ENCODE measurements at places on chromosomes 5 and 9. TPM values are rescaled to one million over a fixed set of nuclear protein-coding genes. Genes with fewer than 3 reads are reported as not detected.

SPAG8 gene
- total RNA-seq, result 0.95 TPM

NEUROG1 gene
- total RNA-seq, result not detected

ADAMTS13 gene
- total RNA-seq, result 3.0 TPM

KCNN2 gene
- not detected for total RNA-seq

GRCh38 chr5:80057921-80058320, 22.8 kb downstream of the THBS4 start:
- DNase-seq, result no peak

- no peak for DNase-seq
Measured at GRCh38 chr5:36496471-36496870, 109.9 kb upstream of the SLC1A3 start.

- peak; percentile 55 for DNase-seq
Measured at GRCh38 chr5:57383093-57383861, 99.3 kb downstream of the ACTBL2 start.

DNA sequence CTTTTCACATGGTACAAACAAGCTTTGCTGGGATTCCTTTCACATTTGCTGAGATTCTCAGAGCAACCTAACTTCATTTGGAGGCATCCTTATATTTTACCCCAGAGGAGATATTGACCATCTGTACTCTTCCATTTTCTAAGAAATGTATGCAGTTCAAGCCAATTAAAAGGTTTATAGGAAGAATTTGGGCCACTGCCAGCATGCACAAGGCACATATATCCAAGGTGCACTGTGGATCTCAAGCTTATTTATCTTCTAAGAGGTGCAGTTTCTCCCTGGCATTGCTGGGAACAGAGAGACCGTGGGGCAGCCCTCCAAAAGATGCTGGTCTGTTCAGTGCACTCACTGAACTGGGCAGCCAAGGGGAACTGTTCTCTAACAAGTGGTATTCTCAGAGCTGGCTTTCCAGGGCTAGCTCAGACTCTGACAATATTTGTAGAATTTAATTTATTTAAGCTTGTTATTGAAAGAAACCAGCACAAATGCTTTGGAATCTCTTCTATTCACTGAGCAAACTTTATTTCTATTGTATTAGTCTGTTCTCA, 213.3 kb downstream of the TENT4A start:
- DNase-seq, result no peak

- no peak for DNase-seq
Measured at GRCh38 chr9:2047144-2047671, 32.1 kb downstream of the SMARCA2 start.

DNA sequence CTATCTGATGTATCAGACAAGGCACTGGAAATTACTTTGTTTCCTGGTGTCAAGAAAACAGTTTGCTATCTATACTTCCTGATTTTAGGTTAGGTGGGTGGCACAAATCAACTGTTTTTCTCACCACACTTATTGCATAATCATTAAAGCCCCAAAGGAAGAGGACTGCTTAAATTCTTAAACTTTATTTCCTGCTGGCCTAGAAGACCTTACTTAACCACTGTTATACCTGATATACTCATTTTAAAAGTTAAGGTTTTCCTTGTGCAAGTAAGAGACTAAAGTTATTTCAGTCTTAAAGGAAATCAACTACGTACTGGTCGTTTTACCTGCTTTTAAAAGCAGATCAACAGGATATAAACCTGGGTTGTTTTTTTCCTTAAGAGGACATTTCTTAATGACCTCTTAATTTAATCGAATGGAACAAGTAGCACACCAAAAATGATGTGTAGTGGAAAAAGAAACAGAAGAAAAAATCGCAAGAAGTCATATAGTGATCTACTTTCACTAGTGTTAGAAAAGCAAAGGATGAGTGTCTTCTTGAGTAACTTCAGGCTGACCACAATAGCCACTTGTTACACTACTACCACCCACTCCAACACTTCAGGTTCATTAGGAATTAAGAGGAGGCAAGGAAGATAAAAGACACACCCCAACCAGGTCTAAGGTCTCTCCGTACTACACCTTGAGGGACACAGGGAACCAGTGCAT, 974 bp downstream of the CLINT1 start:
- DNase-seq, result peak; percentile 44

DNA sequence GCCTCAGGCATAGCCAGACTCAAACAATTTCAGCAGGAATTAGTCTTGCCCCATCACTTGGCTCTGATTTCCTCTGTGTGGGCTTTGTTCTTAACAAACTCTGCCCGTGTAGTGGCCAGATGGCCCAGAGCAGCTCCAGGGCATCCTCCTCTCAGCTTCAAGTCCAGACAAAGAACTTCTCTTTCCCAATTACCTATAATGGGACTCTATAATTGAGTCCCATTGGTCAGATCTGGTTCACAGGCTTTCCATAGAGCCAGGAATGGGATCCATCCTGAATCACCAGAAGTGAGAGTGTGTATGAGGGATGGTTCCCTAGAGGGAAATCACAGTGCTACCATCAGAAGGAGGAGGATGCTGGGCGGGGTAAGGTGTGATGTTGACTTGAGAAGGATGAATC, 515.8 kb downstream of the KIF4B start:
- DNase-seq, result no peak

- DNase-seq, result no peak
Measured at GRCh38 chr9:136564379-136564988, 18.6 kb upstream of the NOTCH1 start.

- DNase-seq, result peak; percentile 84
Measured at GRCh38 chr9:135864447-135865049, 42.8 kb downstream of the CAMSAP1 start.

DNA sequence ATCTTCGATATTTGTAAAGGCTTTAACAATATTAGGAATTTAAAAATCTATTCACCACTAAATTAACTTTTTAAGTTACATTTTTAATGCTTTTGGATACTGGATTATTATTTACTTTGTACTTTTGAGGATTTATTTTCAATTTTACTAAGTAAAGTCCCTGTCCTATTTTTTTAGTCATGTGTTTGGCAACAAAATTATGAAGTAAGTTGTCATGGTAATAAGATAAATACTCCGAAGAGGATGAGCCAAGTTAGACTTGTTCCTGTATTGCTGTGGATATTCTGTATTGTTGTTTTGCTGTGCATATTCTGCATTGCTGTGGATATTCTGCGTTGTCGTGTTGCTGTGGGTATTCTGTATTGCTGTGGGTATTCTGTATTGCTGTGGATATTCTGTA, 210.1 kb downstream of the MTRR start:
- no peak for DNase-seq

GRCh38 chr5:177176175-177176711, 42.7 kb downstream of the NSD1 start:
- no peak for DNase-seq

- no peak for DNase-seq
Measured at GRCh38 chr9:86452201-86452828, 98.1 kb upstream of the TUT7 start.

DNA sequence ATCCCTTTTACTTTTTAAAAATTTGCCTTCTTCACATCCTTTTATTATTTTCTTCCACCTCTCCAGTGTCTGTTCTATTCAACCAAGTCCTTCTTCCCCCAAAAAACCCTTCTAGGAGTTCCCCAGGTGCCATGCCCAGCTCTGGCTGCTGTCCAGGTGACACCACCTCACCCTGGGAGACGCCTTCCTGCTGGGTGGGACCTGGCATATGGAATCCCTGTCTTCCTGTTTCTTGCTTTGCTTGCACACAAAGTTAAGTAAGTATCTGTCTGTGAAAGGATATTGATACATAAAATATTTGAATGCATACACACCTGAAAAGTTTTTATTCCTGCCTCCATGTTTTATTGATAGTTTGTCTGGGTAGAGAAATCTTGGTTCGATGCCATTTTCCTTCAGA, 23.1 kb upstream of the MED10 start:
- no peak for DNase-seq

DNA sequence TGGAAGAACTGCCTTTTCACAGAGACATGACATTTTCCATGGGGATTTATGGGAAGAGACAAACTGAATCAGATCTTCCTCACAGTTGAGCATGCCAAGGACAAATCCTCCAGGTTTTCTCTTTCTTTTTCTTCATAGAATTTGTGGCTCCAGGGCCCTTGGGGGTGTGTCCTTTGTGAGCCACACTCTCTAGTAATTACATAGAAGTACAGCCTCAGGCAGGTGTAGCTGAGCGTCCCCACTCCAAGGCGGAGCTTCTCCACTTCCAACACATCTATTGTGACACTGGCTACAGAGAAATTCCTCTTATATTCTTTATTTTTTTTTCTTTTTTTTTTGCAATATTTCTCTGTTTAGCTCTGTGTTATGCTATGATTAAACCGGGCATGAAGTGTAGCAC, 420.5 kb upstream of the CD180 start:
- no peak for DNase-seq

DNA sequence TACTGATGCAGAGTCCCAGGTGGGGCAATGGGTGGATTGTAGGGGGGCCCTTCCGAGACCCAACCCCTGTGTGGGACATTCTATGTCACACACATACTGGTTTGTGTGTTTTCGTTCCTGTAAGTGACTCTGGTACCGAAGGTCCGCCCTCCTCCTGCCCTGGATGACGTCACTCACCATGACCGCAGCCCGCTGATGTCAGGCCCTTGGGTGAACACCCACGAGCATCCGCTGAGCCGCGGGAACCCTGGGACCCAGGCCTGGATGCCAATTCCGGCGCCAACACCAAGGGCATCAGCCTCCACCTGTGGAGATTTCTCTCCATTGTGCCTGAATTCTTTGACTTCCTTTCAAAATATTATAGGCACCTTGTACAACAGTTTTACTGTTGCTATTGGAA, 184.3 kb downstream of the MTRR start:
- no peak for DNase-seq

DNA sequence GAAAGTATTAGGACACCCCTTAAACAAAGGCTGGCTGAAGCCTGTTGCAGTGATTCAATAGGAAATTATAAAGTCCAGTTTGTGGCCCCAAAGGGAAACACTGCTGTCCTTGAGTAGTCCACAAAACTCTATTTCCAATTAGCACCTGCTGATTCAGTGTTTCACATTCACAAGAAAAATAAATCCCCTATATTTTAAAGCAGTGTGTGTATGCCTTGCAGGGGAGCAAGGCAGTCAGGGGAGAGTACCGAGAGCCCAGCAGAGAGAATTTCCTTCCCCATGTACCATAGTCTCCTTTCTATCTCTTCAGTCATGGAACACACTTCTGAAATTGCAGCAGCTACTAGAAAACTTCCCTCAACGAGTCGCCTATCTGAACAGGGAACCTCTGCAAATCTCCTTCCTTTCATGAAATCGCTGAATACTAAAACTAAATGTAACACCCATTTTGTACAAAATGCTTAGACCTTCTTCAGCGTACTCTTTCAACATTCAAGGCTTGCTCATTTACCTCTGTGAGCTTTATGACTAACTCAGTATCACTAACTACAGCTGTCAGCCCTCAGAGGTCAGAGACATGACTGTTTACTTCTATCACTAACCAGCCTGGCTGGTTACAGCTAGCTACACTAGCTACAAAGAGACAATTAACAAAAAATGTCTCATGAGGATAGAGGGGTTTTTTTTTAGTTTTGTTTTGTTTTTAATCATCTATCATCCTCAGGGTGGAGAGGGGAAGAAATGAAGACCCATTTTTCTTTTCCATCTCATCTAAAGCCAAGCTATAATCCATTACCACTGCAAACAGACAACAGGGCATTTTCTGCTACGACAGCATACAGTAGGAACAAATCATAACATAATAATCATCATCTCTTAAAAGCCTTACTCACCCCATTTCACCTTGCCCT, 188.7 kb downstream of the EBF1 start:
- DNase-seq, result peak; percentile 10

- DNase-seq, result no peak
Measured at GRCh38 chr9:121798941-121799340, 147.5 kb downstream of the DAB2IP start.

- DNase-seq, result no peak
Measured at GRCh38 chr5:133267601-133268000, 215.8 kb downstream of the HSPA4 start.

DNA sequence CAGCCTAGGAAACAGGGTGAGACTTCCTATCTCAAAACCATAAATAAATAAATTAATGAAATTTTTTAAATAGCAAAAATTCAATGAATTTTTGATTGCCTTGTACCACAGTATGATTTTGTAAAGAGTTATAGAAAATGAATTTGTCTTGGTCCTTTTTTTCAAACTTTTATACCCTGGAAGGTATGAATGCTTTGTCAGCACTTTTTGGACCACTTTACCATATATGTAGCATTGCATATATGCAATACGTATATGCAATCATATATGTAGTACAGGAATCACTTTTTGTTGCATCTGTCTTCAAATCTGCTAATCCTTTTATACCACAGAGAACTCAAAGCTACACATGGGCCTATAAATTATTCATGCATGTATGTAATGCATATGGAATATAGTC, 9.2 kb upstream of the SMIM15 start:
- no peak for DNase-seq

DNA sequence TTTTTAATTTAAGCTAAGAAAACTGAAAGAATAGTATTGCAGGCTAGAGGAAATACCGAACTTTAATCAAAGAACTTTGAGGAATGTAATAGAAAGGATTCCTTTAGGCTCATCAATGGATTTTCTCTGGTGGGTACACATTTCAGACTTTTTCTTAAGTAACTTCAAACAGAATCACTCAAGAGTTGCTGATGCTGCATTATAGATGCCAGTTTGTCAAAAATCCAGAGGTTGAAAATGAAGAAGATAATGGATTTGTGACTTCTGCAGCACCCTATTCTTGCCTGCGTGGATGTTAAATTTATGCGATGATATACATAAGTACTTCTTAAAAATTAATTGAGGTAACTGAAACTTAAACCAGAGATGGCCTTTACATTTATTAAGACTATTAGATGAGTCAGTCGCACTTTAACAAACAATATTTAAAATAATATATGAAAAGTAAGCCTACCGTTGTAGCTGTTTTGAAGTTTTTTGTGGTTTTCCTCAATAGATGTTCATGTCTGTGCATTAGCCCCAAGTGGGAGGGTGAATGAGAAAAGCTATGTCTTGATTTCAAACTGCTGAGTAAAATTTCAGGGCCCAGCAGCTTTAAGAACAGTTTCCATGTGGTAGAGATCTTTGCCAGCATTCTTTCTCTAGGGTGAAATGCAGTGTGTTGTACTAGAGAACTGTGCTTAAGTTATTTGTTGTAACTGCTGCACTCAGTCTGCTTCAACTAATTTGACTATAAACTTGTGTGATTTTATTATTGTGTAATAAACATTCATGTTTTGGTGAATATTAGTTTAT, at the start of gene OGN:
OGN (minus strand) TSS at position 537 of the 795 bp plus-strand sequence. CDS start 1,171 bp downstream, outside the sequence.
- DNase-seq, result no peak

DNA sequence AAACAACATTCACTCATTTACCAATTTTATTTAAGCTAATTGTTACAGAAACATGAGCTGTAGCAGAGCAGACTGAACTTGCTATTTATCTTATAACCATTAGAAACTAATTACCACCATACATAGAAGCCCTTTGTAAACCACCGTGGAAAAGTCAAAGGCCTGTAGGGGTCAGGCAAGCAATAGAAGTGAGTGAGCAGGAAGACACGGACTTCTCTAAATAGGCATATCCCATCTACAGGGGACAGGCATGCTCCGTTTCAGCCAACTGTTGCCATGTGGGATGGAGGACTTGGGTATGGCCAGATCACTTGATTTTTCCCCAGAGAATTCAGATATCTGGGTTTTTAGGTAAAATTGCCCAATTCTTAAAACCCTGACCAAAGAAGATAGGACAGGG, 44.8 kb downstream of the PRRC1 start:
- DNase-seq, result peak; percentile 12

- peak; percentile 97 for DNase-seq
Measured at GRCh38 chr5:172173564-172174153, 14.4 kb downstream of the STK10 start.

GRCh38 chr9:124256517-124257069, 1.2 kb upstream of the NEK6 start:
- no peak for DNase-seq
